ENCODE measurements at places on chromosomes 2 and 18.
A peak's percentile ranks its signal among the peaks of the same experiment; 100 is the strongest.

DNA sequence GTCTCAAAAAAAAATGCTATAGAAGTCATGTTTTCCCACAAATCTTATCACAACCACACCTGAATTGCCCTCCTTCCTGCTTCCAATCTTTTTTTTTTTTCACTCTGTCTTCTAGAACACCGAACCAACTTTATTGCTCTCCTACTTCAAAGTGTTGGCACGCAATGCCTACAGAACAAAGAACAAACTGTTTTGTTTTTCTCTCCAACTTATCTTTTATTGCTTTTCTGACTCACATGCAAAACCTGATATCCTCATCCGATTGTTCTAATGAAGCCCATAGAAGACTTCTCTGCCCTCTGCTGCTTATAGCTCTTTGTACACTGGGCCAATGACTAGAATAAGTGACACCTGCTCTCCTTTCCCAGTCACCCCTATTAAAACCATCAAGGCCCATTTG, 602.8 kb downstream of the EPHA4 start:
- no peak for DNase-seq

GRCh38 chr2:43950383-43951008, 45.3 kb downstream of the LRPPRC start:
- DNase-seq, result peak; percentile 3

DNA sequence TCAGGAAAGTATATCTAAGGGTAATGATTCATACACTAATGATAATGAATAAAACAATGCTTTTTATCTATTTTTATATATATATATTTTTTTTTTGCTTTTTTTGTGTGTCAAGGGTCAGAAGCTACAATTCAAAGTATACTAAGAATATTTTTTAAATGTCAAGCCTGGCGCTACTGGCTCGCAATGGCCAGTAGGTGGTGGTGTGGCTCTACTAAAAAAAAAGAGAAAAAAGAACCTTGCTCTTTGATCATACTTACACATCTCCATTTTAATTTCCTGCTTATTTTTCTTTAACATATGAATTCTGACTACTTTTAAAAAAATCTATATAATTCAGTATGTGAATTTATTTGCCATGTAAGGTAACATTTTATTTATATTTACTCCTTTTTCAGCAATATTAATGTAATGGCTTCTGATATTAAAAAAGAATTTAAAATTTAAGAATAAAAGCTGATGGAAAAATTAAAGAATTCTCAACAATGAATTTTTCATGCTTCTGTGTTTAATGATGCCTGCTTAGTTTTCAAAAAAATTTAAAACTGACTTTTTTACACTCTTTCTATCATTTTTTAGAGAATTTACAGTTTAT, 232.9 kb downstream of the GULP1 start:
- DNase-seq, result peak; percentile 22

- no peak for DNase-seq
Measured at GRCh38 chr2:42049221-42050009, 1.6 kb downstream of the PKDCC start.
